ENCODE measurements at places on chromosomes 2 and 18. TPM values are rescaled to one million over a fixed set of nuclear protein-coding genes. Genes with fewer than 3 reads are reported as not detected.

The ZNF513 gene
- 48.1 TPM for polyA plus RNA-seq

The DARS1 gene
- 27.8 TPM for polyA plus RNA-seq

The CASP10 gene
- polyA plus RNA-seq: 17.9 TPM

The PDCL3 gene
- polyA plus RNA-seq: 20.0 TPM

The B3GNT7 gene
- 44.6 TPM for polyA plus RNA-seq

The SPDYA gene
- polyA plus RNA-seq: 0.06 TPM

The SERPINB12 gene
- polyA plus RNA-seq: not detected

The SP100 gene
- polyA plus RNA-seq: 55.4 TPM

The GNLY gene
- 1.4 TPM for polyA plus RNA-seq

- no peak overlapping the region for H3K4me3 ChIP-seq
- no peak overlapping the region for H3K27ac ChIP-seq
- no peaks in the 10 kb centered on the region for H3K4me1 ChIP-seq
- no peak for DNase-seq
Observed at GRCh38 chr2:19068206-19068605, 290.2 kb downstream of the OSR1 start.

DNA sequence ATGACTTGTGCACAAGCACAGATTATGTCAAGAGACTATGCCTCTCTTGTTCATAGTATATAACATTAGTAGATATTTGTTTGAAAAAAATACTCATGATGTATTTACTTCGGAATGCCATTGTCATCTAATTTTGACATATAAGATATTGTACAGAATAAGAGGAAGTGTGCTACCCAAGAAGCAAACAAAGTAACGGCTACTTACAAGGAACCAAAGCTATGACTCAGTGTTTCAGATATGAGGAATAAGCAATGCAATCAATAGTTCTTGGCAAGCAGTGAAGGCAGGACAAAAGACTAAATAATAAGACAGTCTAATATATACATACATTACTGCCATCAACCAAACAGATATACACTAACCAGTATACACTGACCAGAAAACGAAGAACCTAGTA is 256.3 kb downstream of the CCDC178 start:
- peak; percentile 20 for DNase-seq
- no peaks in the 10 kb centered on the region for H3K4me1 ChIP-seq
- H3K27me3 ChIP-seq: no peaks in the 10 kb centered on the region
- no peak overlapping the region for H3K27ac ChIP-seq

DNA sequence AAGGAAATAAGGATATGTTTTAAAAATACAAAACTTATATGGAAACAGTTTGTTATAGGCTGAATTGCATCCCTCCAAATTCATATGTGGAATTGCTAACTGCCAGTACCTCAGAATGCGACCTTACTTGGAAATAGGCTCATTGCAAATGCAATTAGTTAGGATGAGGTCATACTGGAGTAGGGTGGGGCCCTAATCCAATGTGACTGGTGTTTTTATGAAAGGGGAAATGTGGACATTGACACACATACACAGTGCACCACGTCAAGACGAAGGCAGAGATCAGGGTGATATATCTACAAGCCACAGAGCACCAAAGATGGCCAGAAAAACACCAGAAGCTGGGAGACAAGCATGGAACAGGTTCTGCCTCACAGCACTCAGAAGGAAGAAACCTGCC is 494.2 kb downstream of the TSN start:
- H3K4me1 ChIP-seq: no peaks in the 10 kb centered on the region
- no peaks in the 10 kb centered on the region for H3K27me3 ChIP-seq
- no peaks in the 10 kb centered on the region for H3K36me3 ChIP-seq

DNA sequence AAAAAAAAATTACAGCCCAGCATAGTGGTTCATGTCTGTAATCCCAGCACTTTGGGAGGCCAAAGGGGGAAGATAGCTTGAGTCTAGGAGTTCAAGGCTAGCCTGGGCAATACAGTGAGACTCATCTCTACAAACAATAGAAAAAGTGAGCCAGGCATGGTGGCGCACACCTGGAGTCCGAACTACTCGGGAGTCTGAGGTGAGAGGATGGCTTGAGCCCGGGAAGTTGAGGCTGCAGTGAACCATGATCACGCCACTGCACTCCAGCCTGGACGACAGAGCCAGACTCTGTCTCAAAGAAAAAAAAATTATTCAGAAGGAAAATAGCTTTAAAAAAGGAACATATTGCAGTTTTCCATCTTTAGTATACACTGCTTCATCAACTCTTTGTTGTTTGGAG is 47.8 kb downstream of the CYP27C1 start:
- DNase-seq: no peak
- H3K27ac ChIP-seq: no peak overlapping the region
- H3K4me1 ChIP-seq: no peaks in the 10 kb centered on the region
- H3K27me3 ChIP-seq: no peaks in the 10 kb centered on the region
- no peaks in the 10 kb centered on the region for H3K36me3 ChIP-seq

DNA sequence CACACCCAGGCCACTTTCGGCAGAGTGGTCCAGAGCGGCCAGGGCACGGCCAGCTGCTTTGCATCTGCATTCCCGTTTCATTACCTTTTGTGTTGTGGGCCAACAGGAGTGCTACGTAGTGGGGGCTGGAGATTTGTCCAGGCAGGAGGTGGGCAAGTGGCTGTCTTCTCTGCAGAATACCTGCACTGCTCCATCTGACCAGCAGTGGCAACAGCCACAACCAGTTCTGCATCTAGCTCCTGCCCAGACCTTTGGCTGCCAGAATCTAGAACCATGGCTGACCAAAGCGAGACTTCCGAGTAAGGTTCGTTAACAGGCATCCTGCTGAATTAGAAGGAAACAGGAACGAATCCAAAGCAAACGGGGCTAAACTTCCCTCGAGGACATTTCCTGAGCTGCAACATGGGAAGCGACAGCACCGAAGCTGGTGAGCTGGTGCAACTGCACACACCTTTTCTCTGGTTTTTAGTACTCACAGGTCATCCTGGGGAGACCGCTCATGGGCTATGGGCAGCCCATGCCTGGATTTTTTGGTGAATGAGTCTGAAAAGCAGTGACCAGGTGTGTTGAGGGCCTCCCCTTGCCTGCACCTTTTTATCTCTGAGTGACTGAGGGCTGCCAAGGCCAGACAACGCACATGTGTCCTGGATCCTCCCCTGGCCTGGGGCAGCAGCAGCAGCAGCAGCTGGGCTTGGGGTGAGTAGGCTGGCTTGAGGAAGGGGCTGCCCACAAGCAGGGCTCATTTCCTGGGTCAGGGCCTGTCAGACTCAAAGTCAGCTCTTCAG is 10.5 kb downstream of the GDF7 start:
- no peaks in the 10 kb centered on the region for H3K36me3 ChIP-seq
- H3K4me1 ChIP-seq: no peaks in the 10 kb centered on the region
- no peak for DNase-seq
- no peak overlapping the region for H3K27ac ChIP-seq
- no peak overlapping the region for H3K4me3 ChIP-seq

DNA sequence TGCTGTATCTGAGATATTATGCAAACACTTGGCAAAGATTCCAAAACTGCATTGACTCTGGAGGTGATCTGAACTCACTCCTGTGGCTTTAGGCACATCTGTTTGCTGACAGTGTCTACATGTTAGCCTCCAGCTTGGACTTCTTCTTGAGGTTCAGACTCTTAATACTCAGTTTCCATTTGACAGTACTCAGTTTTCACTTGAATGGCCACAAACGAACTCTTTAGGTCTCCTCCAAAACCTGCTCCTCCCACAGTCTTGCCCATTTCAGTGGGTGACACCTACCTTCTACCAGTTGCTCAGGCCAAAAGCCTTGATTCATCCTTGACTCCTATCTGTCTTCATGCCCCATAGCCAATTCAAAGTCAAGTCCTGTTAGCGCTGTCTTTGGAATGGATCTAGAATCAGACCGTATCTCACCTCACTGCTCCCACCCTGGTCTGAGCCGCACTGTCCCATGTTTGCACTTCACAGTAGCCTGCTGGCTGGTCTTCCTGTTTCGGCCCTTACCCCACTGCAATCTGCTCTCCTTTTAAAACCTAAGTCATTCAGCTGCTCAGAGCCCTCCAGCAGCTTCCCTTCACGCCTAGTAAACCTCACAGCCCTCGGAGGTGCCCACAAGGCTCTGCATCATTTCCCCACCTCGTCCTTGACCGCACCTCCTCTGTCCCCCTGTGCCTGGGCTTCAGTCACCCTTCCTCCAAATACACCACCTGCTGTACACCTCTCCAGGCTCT is 10.5 kb downstream of the ATG16L1 start:
- no peak for DNase-seq
- no peak overlapping the region for H3K4me3 ChIP-seq
- H3K36me3 ChIP-seq: peaks cover 30% of the 10 kb centered on the region
- H3K27me3 ChIP-seq: no peaks in the 10 kb centered on the region
- H3K4me1 ChIP-seq: no peaks in the 10 kb centered on the region

DNA sequence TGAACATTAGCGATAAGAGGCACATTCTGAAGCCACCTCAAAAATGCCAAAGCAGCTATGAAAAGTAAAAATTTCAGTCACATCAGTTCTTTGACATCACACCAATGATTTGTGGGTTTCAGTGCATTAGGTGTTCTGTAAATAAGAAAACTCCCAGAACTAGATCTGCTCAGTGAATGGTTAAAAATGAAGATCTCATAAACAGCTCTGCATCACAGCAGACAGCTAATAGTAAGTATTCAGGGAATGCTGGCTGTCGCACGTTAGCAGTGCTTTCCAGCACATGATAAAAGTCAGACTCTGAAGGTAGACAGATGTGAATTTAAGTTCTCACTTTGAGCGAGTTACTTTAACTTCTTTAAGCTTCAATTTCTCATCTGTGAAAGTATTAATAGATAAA is 154.9 kb downstream of the SATB2 start:
- no peaks in the 10 kb centered on the region for H3K36me3 ChIP-seq
- no peaks in the 10 kb centered on the region for H3K4me1 ChIP-seq
- H3K27me3 ChIP-seq: no peaks in the 10 kb centered on the region
- no peak for DNase-seq

GRCh38 chr2:166293984-166294383 is 81.8 kb downstream of the SCN9A start:
- no peaks in the 10 kb centered on the region for H3K27me3 ChIP-seq
- H3K4me3 ChIP-seq: no peak overlapping the region
- no peak overlapping the region for H3K27ac ChIP-seq
- H3K36me3 ChIP-seq: no peaks in the 10 kb centered on the region
- no peaks in the 10 kb centered on the region for H3K4me1 ChIP-seq
- DNase-seq: no peak

DNA sequence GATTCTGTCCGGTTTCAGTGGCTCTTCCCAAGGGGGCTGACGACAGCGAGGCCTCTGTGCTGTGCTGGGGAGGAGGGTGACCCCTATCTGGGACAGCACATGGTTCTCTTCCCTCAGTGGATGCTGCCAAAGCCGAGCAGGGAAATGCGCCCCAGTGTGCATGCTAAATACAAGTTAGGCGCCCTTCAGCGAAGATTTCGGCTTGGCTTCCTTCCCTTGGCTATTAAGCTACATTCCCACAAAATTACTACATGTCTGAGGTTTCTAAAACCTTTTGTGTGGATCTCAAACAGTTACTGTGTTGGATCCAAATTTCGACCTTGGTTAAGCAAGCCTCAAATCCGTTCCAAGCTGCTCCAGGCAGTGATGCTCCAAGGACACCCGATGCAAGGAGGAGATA is 440.3 kb downstream of the NRXN1 start:
- H3K4me1 ChIP-seq: peaks cover 4% of the 10 kb centered on the region
- no peak overlapping the region for H3K4me3 ChIP-seq
- no peak overlapping the region for H3K27ac ChIP-seq
- no peaks in the 10 kb centered on the region for H3K36me3 ChIP-seq

GRCh38 chr2:72173640-72174321 is 26.1 kb upstream of the CYP26B1 start:
- no peaks in the 10 kb centered on the region for H3K4me1 ChIP-seq
- no peak for DNase-seq
- H3K27ac ChIP-seq: no peak overlapping the region
- H3K27me3 ChIP-seq: no peaks in the 10 kb centered on the region
- H3K36me3 ChIP-seq: no peaks in the 10 kb centered on the region

GRCh38 chr2:5352286-5352685 is 339.9 kb upstream of the SOX11 start:
- no peaks in the 10 kb centered on the region for H3K36me3 ChIP-seq
- no peak for DNase-seq
- no peaks in the 10 kb centered on the region for H3K4me1 ChIP-seq
- no peak overlapping the region for H3K27ac ChIP-seq
- no peaks in the 10 kb centered on the region for H3K27me3 ChIP-seq
- no peak overlapping the region for H3K4me3 ChIP-seq

GRCh38 chr18:40163254-40163653 is 1791.8 kb upstream of the PIK3C3 start:
- no peak overlapping the region for H3K27ac ChIP-seq
- H3K27me3 ChIP-seq: no peaks in the 10 kb centered on the region
- DNase-seq: no peak
- no peaks in the 10 kb centered on the region for H3K36me3 ChIP-seq
- H3K4me1 ChIP-seq: no peaks in the 10 kb centered on the region

GRCh38 chr18:59672235-59672711 is 24.9 kb downstream of the CCBE1 start:
- H3K36me3 ChIP-seq: no peaks in the 10 kb centered on the region
- H3K27ac ChIP-seq: no peak overlapping the region
- H3K4me3 ChIP-seq: no peak overlapping the region
- no peaks in the 10 kb centered on the region for H3K4me1 ChIP-seq
- DNase-seq: no peak

DNA sequence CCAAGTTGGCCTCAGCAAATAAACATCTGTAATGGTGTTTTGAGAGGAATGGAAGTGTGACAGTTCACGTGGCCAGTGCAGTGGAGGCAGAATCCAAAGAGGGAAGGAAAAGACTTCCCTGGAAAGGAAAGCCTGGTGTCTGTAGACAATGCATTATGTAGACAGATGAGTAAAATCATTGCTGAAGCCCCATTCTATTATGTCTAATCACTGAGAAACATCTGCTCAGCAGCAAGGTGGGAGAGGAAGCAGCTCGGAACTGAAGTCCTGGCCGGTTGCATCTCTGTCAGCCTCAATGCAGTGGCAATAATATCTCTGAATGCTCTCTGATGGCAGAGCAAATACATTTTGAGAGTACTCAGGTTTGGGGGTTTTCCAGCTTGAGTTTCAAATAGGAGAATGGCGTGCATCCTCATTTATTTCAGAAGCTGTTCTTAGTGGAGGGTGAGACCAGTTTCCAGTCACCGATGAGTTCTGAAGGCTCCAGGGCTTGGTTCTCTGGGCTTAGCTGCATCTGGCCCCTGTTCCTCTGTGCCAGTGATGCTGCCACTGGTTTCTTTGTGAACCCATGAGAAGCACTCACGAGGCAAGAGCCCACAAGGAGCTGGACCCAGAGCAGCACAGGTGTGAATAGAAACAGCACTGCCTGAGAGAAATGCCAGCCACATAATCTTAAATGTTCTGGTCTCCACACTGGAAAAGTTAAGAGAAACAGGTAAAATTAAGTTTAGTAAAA is 63.3 kb downstream of the RPIA start:
- no peaks in the 10 kb centered on the region for H3K4me1 ChIP-seq
- H3K4me3 ChIP-seq: no peak overlapping the region
- no peak for DNase-seq

- H3K4me3 ChIP-seq: no peak overlapping the region
- H3K27me3 ChIP-seq: no peaks in the 10 kb centered on the region
- no peaks in the 10 kb centered on the region for H3K36me3 ChIP-seq
- H3K27ac ChIP-seq: no peak overlapping the region
- DNase-seq: no peak
Observed at GRCh38 chr2:107817378-107817777, 9.3 kb upstream of the RGPD4 start.

GRCh38 chr2:191302459-191303139 is 57.4 kb downstream of the MYO1B start:
- H3K36me3 ChIP-seq: peaks cover 4% of the 10 kb centered on the region
- H3K27me3 ChIP-seq: no peaks in the 10 kb centered on the region
- H3K27ac ChIP-seq: no peak overlapping the region
- DNase-seq: no peak
